ENCODE measurements at places on chromosomes 13 and 19.

- DNase-seq = no peak
These were observed 7.1 kb downstream of the ZNF20 start for GRCh38 chr19:12133069-12133468.

DNA sequence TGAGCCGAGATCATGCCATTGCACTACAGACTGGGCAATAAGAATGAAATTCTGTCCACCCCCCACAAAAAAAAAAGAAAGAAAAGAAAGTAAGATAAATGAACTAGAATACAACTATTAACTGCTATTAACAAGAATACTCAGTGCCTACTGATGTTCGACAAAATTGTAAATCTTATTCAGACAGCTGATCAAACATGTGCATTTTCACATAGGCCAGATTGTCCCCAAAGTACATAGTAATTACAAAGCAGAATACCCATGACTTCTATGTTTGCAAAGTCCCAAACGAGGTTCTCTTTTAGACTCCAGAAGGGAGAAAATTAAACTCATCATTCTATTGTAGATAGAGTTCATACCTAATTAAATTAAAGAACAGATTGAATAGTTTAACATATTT lies 113.4 kb downstream of the UFM1 start:
- no peak for DNase-seq

DNA sequence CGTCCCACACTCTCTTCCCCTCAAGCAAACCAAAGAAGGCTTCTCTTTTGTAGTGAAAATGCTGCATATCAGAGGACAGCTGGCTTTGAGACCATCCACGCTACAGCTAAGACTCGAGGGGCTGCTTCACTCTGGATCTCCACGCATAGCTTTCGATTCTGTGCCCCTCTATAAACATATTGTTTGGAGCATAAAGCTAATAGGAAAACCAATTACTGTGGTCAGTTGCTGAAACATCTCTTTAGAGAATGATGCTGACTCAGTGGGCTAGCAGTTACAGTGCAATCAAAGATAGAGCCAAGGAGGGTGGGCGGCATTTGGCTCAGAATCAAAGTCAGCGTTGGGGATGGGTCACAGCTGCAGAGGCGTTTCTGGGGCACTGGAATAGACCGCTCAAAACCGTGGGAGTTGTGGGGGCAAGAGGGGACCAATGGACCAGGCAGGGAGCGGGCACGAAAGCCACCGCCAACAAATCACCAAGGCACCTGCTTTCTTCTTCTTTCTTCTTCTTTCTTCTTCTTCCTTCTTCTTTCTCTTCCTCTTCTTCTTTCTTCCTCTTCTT lies 76.7 kb downstream of the RASL11A start:
- DNase-seq = no peak

DNA sequence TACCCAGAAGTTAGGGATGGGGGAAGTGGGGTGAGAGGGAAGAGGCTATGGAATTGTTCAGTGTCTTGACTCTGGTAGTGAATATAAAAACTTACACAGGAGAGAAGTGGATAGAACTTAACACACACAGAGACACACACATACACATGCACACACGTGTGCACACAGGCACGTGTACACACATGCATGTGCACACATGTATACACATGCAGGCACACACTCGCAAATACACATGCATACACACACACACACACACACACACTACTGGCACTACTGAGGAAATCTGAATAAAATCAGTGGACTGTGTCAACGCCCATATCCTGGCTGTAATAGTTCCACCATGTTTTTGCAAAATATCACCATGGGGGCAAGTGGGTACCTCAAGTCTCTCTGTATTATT lies 107.9 kb downstream of the IRS2 start:
- no peak for DNase-seq

GRCh38 chr13:41271456-41272285 lies 8.3 kb upstream of the MTRF1 start:
- no peak for DNase-seq

- no peak for DNase-seq
These were observed 7.0 kb downstream of the U2AF2 start for GRCh38 chr19:55661826-55662225.

DNA sequence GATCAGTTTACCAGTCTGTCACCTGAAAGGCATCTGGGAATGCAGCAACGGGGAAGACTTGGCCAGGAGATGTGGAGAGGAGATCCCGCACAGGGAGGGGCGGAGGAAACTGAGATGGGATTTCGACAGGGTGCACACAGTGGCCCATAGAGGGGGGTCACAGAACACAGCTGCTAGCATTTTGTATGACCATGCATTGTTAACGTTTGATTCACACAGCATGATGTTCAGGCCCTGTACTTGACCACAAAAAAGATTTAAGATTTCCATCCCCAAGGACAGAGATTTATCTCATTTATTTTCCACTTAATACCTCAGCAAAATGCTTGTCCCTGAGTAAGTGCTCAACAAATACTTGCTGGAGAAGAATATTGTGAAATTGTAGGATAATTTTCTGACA lies 63.2 kb downstream of the RAB20 start:
- DNase-seq = no peak

All from fibroblast of skin of scalp (primary cell).